ENCODE measurements at places on chromosomes 2 and 18.

DNA sequence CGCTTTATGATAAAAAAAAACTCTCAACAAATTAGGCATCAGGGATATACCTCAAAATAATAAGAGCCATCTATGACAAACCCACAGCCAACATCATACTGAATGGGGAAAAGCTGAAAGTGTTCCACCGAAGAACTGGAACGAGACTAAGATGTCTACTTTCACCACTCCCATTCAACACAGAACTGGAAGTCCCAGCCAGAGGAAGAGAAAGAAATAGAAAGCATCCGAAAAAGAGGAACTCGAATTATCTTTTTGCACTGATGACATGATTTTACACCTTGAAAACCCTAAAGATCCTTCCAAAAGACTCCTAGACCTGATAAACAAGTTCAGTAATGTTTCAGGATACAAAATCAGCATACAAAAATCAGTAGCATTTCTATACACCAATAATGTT lies 121.6 kb downstream of the ZRANB3 start:
- no peak for DNase-seq

GRCh38 chr2:86787736-86788135 lies 3.0 kb downstream of the CD8A start:
- DNase-seq: no peak

GRCh38 chr18:45957100-45957499 lies 10.0 kb downstream of the EPG5 start:
- no peak for DNase-seq

GRCh38 chr18:42437646-42438045 lies 482.6 kb downstream of the PIK3C3 start:
- DNase-seq: no peak

DNA sequence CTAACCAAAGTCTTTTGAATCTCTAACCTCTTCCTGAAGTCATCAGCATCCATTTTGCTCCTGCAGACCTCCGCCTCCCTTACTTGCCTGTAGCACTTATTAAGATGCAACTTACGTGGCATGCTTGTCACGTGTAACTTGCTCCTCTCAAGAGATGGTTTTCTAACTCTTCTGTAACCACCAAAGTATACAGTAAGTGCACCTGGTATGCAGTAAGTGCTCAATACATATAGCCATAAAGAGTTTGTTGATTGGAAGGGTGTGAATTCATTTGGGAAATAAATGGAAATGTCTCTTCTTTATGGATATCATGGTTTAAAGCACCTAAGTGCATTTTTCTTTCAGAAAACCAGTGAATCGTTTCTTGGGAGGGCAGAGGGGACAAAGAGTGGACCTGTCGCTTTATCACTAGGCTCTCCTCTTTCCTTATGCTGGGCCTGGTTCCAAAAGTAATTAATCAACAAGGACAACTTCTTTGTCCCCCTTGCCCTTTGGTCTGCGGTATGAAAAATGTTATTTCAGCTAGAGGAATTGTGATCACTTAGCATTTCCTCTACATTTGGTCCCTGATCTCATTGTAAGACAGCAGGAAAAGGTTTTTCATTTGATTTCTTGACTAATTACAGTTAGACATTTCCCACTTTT lies 370.0 kb upstream of the SPRED2 start:
- no peak for DNase-seq

GRCh38 chr2:42922790-42923579 lies 130.6 kb upstream of the HAAO start:
- no peak for DNase-seq

DNA sequence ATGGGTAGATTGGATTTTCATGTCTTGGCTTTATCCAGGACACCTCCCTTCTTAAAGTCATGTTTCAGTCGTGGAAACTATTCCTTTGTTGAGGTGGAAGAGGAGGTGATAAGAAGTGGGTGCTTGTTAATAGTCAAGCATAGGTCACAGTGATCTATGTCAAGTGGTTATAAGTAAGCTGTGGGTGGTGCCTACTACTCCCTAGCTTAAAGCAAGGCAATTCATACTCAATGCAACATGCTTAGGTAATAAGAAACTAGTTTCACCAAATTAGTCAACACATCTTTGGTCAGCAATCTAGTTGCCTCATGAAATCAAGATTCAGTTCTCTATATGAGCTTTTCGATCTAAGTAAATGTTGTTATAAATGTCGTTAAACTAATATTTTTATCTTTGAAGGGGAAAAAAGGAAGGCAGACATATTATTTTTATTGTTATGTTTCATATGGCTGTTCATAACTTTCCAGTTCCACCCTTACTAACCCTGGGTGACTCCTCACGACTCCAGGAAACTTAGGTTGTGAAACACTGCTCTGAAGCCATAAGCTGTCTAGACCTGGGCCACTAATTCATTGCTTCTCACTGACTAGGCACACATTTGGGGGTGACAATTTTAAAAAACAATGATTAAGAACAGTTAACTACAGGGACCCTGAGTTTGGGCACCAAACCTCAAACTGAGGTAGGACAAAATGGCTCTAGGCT lies 5.8 kb upstream of the ABCB11 start:
- no peak for DNase-seq

DNA sequence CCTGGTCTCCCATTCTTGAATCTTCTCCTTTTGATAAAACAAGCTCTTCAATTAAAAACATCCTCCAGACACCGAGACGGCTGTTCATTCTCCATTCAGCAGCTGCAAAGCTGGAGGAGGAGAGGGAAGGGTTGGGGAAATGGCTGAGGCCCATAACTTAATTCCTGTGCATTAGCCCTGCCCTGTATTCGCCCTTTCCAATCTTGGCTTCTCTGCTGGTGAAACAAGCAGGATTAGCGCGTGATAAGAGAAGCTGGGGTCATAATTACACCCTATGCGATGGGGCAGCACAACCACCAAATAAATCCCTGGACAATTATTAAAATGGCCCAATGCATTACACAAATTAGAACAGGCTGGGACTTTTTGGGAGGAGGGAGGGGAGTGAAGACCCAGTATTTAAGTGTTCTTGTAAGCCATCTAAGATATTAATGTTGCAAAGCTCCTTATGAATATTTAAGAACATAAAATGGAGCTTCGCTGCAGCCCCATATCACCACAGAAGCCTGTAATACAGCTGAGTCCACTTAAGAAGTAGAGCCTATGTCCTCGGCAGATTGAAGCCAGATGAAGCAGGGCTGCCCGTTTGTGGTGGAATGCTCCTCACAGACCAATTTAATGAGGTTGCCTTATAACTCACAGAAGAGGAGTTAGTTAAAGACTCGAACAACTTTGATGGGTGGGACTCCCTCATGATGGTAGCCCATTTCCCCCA lies 176.6 kb upstream of the SKOR2 start:
- no peak for DNase-seq

DNA sequence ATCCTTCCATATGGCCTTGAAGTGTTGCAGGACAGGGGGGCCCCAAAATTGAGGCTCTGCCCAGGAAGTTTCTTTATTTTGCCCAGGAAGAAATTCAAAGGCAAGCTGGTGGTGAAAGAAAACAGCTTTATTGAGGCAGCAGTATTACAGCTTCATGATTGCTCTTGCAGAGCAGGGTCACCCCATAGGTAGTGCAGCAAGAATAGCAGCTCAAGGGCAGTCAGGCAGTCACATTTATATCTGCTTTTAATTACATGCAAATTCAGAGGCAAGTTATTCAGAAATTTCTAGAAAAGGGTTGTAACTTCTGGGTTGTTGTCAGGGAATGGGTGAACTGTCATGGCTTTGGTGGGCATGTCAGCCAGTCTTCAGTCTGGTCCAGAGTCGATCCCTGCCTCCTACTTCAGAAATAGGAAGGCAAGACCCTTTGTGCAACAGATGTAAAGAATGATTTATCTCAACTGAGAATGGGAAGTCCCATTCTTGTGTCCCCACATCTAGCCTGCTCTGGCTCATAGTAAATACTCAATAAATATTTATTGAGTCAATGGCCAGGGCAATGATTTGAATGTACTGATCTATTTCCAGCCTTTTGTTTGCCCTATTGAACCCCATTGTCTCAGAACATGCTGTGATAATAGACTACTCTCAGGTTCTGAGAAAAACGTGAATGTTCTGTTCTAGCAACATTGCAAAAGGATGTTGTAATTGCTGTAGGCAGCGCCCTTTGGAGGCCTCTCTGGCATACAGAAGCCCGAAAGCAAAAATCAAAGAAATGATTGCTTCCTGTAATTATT lies 129.8 kb downstream of the MYO3B start:
- DNase-seq: no peak

GRCh38 chr2:62692225-62692624 lies 13.3 kb upstream of the EHBP1 start:
- no peak for DNase-seq

DNA sequence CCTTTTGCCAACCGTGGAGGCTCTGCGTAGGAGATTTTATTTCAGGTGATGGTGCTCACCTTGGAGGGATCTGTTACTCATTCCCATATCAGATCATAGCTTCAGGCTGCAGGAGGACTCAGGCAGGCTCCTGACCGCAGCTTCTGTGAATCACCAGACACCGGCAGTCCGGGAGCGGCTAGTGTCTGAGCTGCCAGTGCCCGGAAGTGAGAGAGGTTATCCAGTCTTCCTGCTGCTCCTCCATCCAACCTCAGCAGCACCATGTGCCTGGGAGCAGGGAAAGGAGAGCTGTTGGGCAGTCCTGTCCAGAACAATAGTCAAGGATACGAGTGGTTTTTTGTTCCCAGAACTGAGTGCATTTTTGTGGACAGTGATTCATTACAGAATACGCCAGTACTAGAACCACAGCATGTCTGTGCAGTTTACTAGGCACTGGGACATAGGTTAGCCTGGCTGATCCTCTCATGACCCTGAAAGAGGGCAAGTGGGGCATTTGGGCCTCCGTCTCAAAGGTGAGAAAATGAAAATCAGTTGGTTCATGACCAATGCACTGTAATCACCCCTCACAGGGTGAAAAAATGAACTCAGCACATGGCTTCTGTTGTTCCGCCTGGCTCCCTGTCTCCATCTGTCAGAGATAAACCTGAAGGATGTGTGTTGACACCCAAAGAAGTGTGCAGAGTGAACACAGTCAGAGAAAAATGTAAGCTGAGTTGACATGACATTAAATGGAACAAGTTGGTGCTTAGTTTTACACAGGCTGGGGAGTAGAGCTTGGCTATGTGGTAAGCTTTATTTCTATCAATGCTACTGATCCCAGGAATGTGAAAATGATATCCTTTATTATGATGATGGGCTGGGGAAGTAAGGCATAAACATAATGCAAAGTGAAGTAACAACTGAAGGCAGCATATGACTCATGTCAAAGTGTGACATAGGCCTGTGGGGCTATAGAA lies 12.2 kb downstream of the FHOD3 start:
- DNase-seq: no peak

DNA sequence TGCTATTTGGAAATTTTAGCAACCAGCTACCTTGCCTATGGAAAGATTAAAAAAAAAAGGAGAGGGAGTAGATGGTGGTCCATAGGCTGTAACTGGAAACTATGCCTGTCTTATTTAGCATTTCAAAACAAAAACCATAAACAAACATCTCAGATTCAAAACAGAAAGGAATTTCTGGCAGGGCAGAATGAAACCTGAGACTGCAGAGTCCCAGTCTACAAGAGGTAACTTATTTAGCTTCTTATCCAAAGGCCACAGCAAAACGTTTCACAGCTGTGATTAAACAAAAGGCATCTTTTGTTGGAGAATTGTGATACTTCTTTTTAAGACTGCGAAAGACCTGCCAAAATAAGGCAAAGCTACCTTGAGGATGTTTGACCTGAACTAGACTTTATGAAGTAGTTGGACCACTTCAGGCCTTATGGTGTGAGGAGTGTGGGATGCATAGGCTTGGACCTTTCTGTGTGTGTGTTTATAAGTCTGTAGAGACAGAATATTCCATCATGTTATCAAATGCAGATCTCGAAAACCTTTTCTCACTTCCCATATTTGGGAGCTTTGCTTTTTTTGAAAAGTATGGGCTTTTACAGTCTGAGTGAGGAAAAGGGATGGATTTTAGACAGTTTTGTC lies 11.0 kb downstream of the CRIM1 start:
- DNase-seq: no peak

GRCh38 chr2:118856978-118857676 lies 9.7 kb upstream of the EN1 start:
- no peak for DNase-seq

DNA sequence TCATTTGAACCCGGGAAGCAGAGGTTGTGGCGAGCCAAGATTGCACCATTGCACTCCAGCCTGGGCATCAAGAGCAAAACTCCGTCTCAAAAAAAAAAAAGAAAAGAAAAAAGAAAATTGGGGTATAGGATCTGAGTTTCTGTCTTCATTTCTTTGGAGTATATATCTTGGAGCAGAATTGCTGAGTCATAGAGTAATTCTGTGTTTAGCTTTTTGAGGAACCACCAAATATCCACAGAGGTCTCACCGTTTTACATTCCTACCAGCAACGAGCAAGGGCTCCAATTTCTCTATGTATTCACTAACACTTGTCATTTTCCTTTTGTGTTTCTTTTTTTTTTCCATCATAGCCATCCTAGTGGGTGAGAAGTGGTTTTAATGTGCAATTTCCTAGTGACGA lies 87.6 kb upstream of the TEX51 start:
- DNase-seq: no peak

DNA sequence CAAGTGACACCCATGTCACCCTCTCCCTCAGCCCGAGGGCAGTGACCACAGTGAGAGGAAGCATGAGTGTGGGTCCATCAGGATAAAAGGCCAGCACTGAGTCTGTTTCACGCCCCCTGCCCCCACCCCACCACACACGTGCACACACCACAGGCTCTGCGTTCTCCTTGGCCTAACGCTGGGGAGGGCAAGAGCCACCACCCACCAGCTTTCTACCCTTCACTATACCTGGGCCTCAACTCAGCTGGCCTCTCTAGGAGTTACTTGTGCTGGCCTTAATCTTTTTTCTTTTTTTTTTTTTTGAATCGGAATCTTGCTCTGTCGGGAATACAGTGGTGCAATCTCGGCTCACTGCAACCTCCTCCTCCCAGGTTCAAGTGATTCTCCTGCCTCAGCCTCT lies 140.5 kb downstream of the ZFP36L2 start:
- no peak for DNase-seq

DNA sequence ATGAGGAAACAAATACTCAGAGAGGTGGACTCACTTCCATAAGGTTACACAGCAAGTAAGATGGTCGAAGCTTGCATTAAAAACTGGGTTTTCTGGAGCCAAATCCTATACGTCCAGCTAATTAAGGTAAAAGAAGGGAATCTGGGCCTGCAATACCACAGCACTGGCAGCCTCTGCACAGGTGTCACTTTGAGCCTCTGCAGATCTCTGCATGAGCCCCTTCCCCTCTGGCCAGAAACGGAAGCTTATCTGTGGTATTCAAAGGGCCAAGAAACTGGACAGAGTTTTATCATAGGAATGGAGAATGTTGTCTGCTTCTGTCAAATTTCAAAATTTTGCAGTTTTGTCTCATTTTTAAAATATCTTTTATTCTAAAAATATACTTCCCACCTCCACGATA lies 76.1 kb downstream of the OSR1 start:
- no peak for DNase-seq

GRCh38 chr2:190576573-190576972 lies 42.1 kb upstream of the NEMP2 start:
- DNase-seq: no peak

DNA sequence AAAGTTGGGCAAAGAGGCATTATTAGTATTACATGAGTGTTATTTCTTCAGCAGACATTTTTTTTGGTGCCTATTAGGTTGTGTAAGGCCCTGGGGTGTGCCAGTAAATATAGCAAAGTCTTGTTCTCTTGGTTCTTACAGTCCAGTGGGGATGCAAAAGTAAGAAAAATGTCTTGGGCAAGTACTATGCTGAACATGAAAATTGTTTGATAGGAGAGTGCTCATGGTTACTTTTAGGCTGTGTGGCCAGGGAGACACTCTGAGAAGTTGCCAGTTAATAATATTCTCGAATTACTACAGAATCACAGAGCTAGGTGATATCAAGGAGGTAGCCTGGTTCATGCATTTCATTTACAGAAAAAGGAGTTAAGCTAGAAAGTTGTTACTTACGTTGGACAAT lies 1.9 kb downstream of the AGFG1 start:
- DNase-seq: no peak
